Right lung (tissue), 10 donors: ENCODE measurements at places on chromosomes 2 and 18. TPM values are rescaled to one million over a fixed set of nuclear protein-coding genes. Genes with fewer than 3 reads are reported as not detected.
A peak's percentile ranks its signal among the peaks of the same experiment; 100 is the strongest.

The DNAJC27 gene
- 12.0 TPM for polyA plus RNA-seq

The LPIN1 gene
- 23.0 TPM for polyA plus RNA-seq

- no peak for DNase-seq
Observed at GRCh38 chr2:207276858-207277257, 111.1 kb upstream of the KLF7 start.

- no peak for DNase-seq
Observed at GRCh38 chr2:121346407-121346806, 61.4 kb upstream of the TFCP2L1 start.

GRCh38 chr2:23381084-23381483 lies 3.9 kb upstream of the KLHL29 start:
- DNase-seq, result no peak

- peak; percentile 31 for DNase-seq
Observed at GRCh38 chr2:71800106-71800809, 346.9 kb downstream of the DYSF start.

DNA sequence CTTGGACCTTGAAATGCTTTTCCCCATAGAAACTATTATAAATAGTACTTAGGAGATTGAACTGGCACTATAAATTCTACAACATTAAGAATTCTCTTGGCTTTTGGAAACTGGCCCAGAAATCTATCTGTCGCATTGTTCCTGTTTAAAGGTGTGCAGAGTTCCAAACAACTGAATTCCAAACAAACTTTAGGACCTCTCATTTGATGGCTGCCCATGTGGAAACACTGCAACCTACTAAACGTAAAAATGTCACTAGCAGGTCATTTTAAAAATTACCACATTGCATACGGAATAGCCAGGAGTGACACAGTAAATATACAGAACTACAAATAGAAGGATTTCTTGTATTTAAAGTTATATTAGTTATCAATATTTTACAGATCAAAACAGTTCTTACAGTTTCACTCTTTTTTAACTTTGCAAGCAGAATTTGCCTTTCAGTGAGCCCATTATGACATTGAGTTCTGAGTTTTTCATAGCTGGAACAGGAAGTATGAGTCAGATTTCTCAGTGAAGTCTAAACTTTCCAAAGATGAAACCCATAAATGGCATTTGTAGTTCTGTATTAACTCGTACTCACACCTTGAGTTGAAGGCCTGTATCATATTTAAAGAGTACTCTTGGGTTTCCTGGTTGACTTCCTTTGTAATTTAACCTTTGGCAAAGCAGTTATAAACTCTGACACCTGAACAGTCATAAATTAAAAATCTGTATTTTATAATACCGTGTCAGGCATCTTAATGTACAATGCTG lies 142.3 kb upstream of the BOD1L2 start:
- no peak for DNase-seq

The CYP27C1 gene
- polyA plus RNA-seq, result 13.0 TPM

DNA sequence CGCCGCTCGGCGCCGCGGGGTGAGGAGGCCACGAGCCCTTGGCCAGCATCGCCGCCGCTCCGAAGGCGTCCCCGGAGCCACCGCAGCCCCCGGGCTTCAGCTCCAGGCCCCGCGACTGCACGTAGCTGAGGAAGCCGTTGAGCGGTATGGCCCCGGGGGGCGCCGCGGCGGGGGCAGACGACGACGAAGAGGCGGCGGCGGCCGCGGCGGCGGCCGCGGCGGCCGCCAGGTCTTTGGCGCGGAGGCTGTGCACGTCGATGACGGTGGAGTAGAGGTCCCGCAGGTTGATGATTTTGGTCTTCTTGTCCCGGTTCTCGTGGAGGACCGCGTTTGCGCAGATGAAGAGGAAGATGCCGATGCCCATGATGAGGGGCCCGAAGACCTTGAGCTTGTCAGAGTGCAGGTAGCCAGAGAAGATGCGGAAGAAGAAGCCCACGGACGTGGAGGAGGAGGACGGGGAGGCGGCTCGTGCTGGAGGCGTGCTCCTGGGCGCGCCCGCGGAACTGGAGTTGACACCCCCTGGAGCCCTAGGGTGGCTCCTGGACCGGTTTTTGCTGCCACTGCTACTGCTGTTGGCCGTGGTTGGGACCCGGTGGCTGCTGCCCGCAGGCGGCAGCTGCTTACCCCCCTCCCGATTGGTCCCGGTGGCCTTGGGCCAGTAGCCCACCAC lies 4.0 kb downstream of the TMEM200C start:
- no peak for DNase-seq

- DNase-seq, result peak; percentile 45
Observed at GRCh38 chr18:13136904-13137669, 81.5 kb upstream of the LDLRAD4 start.

DNA sequence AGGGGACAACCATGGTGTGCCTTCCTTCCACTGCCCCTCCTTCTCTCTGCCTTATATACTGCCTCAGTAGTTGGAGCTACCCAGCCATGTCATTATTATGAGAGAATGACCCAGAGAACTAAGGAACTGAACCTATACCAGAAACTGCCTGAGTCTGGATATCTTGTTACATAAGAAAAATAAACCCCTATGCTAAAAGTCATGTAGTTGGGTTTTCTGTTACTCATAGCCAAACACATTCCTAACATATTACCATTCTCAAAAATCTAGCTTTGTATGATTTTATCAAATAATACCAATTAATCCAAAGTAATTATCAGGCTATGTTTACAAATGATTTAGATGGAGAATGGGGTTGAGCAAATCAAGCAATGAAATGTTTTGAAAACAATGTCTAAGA lies 15.0 kb upstream of the KLF7 start:
- no peak for DNase-seq

DNA sequence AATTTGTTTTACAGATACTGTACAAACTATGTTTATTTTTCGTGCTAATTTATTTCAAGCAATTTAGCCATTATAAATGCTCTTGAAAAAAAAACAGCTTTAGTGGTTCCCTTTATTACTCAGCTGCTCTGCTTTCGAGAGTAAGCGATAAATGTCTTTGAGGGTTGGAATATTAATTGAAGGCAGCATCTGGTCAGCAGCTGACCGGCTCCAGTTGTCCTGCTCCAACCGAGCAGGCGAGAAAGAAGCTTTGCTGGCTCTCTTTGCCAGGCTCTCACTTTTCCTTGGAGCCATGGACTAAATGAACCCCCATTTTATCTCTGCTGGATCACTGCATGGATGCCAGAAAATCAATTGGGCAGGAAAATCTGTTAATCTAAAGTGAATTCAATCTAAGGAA lies 147.4 kb downstream of the LNPK start:
- DNase-seq, result no peak

- DNase-seq, result peak; percentile 24
Observed at GRCh38 chr2:138507267-138507666, 5.7 kb downstream of the SPOPL start.

DNA sequence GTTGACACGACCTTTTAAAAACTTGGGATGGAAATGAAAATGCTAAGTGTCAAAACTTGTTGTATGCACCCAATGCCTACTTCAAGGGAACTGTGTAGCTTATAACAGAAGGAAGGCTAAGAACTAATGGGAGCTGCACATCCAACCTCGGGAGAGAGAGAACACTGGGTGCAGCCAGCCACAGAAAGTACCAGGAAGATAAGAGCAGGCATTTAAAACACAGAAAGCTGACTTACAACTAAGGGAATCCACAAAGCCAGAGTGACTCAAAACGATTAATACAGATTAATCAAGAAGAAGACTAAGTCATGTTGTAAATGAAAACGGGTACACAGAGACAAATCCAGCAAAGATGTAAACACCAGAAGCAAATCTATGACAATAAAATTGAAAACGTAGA lies 113.4 kb downstream of the HDAC4 start:
- no peak for DNase-seq

The RAB6D gene
- 2.3 TPM for polyA plus RNA-seq

- DNase-seq, result no peak
Observed at GRCh38 chr2:136215908-136216472, 98.0 kb upstream of the CXCR4 start.

DNA sequence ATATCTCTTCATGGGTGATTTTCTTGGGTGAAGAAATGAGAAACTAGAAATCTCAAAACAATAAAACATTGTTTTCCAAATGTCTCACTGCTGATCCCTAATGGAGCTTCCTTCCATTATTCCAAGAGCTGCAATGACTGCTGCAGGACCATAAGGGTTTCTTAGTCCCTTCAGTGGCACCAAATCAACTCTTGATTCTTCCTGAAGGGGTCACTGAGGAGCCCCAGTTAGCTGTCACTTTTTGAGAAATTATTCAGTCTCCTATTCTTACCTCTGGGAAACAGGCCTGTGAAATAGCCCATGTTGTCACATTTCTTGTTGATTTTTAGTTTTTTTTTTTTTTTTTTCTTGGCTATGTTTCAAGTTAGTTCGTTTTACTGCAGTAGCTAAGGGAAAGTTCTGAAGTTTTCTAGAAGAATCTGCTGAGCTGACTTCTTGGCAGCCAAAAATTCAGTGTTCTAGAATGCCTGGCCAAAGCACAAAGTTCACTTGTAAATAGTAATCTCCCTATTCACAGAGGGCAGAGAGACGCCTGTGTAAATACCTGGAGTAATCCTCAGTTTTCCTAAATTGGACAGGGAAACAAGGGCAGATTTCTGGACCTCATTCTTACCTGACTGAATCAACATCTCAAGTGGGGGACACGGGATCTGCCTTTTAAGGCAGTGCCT lies 480.0 kb downstream of the RIT2 start:
- no peak for DNase-seq

DNA sequence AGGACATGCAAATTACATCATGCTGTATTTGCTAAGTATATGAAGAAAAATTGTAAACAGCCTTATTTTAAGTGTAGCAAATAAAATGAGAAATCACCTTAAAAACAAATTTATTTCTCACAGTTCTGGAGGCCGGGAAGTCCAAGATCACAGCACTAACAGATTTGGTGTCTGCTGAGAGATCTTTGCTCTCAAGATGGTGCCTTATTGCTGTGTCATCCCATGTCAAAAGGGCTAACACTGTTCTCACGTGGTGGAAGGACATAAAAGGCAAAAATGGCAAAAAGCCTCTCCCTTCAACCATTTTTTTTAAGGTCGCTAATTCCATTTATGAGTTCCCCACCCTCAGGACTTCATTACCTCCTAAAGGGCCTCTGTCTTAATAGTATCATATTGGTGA lies 12.1 kb downstream of the XRCC5 start:
- no peak for DNase-seq

The LRP1B gene
- 1.8 TPM for polyA plus RNA-seq

GRCh38 chr2:219980638-219981037 lies 353.2 kb downstream of the SLC4A3 start:
- no peak for DNase-seq

- DNase-seq, result no peak
Observed at GRCh38 chr2:238358769-238359168, 38.5 kb downstream of the TRAF3IP1 start.

DNA sequence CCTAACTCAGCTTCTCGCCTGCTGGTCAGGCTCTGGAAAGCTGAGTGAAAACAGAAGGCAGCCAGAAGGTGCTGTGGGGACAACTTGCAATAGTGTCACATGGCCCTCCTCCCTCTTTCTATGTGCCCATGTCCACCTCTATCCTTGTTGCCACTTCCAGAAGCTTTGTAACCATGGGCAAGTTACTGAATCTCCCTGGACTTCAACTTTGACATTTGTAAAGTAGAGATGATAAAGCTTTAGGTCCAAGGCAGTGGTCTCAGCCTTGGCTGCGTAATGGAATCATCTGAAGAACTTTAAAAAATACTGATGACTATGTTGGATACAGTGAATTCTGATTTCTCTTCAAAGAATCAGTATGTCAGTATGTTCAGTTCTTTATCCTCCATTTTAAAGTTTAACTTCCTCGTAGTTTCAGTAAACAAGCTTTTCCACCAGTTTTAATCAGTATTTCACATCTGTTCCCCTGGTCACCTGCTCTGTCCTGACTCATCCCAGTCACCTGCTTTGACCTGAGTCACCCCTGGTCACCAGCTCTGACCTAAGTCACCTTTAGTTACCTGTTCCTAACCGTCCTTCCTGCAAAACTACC lies 245.2 kb upstream of the STON1 start:
- DNase-seq, result no peak

- no peak for DNase-seq
Observed at GRCh38 chr18:49911427-49911826, 98.1 kb upstream of the ACAA2 start.

DNA sequence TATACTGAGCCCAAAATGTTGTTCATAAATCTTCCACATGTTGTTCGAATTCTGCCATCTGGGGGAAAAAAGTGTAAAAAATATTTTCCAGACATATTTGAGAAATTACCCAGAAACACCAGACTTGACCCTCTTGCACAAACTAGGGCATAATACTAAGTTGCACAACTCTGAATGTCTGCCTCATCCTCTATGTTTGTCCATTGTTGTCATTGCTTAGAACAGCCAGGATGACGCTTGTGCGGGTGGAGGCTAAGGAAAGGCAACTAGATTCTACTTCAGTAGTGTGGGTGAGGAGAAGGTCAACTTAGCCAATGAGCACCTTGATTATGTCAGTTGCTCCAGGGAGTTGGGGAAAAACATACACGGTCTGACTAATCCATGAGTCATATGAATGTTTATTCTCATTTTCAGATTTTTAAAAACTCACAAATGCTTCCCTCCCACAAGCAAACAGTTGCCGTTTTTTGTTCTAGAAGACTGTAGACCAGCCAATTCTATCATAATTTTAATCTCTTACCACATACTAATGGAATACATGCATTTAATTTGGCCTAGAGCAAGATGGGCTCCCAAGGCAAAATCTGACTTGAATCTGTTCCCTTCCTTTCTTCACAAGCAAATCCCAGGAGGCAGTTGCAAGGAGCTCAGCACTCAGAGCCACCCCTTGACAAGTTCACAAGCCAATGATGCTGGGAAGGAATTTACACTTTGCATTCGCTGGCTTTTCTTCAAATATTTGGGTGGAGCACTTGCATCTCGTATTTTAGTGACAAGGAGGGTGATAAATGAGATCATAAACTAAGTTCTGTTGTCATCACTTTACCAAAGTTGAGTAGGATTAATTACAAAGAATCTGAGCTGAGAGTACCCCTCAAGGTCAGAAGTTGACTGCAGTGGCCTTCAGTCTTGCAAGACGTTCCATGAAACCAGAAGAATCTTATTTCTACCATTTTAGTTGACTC lies 163.2 kb upstream of the TWIST2 start:
- no peak for DNase-seq

- peak; percentile 31 for DNase-seq
Observed at GRCh38 chr2:149383340-149383739, 53.0 kb downstream of the LYPD6 start.

DNA sequence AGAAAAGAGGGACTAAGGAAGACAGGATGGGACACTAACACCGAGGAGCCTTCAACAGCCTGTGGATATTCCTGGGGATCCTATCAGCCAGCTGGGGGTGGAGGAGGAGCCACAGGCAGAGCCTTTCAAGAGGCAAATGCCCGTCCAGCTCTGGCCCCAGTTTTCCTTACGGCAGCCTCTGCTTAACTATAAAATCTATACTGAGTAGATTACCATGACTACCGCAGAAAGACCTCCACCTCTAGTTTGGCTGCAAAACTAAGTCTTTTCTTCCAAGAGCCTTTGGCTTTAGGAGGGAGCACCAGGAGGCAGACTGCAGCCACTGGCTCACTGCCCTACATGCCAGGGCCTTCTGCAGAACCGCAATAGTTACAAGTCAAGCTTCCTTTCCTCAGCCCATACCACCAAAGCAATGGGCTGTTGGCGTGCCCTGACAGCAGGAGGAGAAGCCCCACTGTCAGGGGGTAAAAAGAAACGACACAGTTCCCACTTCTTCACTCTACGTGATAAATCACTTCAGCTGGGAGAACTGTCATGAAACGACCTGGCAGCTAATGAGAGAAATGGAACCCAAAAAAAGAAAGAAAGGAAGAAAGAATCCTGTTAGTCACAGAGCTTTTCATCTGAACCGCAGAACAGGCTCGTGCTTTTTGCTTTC lies 25.1 kb upstream of the CREB1 start:
- no peak for DNase-seq

GRCh38 chr18:67406714-67407113 lies 109.8 kb downstream of the DSEL start:
- DNase-seq, result no peak

GRCh38 chr18:21760321-21760720 lies 19.7 kb downstream of the MIB1 start:
- DNase-seq, result peak; percentile 23
